ENCODE measurements at places on chromosomes 11 and 22.

DNA sequence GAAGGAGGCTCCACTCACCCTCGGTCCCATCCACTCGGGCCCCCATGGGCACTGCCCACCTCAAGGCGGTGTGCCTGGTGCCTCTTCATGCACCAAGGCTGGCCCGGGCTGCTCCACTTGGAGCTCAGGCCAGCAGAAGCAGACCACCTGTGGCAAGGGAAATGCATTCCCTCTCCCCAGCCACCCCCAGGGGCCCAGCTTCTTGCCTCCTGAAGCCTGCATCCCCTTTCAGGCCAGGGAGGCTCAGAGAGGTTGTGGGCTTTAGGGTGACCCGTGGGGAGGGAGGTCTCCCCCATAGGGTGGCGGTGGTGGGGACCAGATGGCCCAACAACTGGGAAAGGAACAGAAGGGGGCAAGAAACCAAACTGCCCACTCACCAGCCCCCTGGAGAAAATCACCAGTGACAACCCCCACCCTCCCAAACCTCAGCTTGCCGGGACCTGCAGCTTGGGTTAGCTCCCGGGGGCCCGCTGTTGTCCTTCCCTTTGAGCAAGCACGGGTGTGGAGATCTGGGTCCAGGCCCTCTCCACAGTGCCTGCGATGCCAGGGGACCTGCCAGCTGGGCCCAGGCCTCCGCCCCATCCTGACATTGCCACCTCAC lies 8.4 kb downstream of the CBX6 start:
- DNase-seq, result no peak

- no peak for DNase-seq
Measured at GRCh38 chr22:23884140-23884539, 10.0 kb upstream of the MIF start.

DNA sequence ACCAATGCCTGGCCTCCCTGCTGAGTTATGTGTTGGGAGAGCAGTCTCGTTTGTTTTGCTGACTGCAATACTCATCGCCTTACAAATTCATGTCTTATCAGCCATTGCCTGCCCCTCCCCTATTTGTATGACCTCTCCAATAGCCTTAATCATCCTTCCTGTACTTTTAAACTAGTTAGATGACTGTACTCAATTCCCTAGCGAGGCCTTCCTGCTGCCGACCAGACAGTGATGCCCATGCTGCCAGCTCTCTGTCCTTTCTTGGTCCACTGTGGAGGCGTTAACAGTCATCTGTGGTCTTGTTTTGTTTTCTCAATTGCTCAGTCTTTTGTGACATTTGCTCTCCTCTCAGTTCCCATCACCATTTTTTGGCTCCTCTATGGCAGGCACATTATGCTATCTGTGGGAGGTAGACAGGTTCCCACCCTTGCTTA lies 20.3 kb upstream of the YPEL1 start:
- DNase-seq, result no peak

DNA sequence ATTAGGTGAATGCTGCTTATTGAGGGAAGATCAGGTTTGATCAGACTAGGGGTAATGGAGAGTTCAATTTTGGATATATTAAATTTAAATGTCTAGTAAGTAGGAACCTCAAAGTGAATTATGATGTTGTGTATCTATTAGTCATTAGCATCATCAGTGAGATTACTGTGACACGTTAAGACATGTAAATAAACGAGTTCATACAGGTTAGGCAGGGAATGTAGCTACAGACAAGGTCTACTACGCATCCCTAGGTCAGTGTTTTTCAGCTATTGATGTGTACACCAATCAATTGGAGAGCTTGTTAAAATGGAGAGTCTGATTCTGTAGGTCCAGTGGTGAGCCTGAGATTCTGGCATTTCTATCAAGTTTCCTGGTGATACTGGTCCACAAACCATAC lies 120.1 kb upstream of the LRRC4C start:
- no peak for DNase-seq

GRCh38 chr11:106087815-106088435 lies 10.5 kb downstream of the AASDHPPT start:
- no peak for DNase-seq

- DNase-seq, result no peak
Measured at GRCh38 chr11:10303558-10304363, 1.1 kb upstream of the ADM start.

- no peak for DNase-seq
Measured at GRCh38 chr22:30187529-30188407, 58.8 kb downstream of the LIF start.

DNA sequence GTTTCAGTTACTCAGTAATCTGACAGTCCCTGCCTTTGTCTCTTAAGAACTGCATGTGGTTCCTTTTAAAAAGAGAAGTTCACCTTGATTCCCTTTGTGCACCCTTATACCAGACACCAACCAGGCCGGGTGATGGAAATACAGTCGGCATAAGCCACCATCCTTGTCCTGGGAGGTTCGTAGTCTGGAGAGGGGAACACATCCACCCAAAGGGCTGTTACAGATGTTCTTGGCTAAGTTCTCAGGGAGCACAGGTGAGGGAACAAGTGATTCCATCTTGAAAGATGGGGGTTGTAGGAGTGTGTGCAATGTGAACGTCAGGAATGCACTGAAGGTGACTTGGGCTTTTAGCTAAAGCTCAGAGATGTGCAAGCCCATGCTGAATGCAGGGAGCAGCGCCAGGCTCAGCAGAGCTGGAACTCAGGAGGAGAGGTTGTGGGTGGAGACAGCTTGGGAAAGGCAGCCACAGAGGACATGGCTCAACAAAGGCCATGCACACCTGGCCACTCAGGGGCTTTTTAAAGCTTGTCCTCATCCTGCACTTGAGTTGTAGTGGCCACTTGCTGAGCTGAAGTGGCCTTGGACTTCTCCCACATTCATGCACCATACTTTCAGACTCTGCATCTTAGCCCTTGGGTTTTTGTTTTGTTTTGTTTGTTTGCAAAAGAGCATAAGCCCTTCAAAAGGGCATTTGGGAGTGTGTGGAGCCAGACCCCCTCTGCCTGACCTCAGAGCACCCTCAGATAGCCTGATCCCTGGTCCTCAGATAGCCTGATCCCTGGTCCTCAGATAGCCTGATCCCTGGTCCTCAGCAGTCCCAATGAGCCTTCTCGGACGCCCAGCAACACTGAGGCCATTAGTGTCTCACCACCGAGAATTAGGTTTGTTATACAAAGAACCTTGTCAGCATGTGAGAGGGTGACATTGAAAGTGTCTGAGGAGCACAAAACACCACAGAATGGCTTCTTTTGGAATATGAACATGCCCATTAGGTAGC lies 12.7 kb upstream of the TMA7B start:
- DNase-seq, result no peak

GRCh38 chr11:117839936-117840813 lies 15.6 kb upstream of the FXYD2 start:
- no peak for DNase-seq

GRCh38 chr22:30307041-30307574 lies 17.8 kb upstream of the CASTOR1 start:
- no peak for DNase-seq

DNA sequence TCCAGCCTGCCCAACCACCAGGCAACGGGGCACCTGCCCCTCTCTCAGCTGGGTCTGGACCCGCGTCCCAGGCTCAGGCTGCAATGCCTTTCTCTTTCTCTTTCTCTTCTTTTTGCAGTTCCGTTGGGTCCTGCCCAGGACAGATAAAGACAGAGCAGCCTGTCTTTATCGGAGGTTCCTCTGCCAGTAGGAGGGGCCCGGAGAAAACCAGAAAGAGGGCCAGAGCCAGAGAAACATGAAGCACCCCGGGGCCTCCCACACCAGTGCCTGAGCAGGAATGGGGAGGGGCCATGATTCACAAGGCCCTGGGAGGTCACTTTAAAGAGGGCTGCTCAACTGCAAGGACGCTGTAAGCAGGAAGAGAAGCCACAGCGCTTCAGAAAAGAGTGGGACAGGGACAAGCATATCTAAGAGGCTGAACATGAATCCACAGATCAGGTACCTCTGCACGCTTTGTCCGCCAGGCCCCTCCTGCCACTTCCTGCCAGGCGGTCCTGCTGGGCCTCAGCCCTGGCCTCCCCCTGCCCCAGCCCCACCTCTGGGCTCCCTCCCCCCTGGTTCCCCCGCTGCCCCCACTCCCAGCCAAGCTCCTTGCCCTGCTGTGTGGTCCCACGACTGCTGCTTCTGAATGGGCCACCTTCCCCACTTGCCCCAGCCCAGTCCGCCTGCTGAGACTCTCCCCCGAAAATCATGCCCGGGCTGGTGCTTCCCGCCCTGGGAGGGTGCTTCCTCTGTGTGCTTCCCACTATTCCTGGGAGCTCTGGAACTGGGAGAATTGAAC lies at the start of gene APOBEC3C:
TSS of gene APOBEC3C (plus strand) at position 316 of the 781 bp plus-strand sequence. CDS start at position 422, 106 bp downstream.
- DNase-seq, result no peak

GRCh38 chr22:38300946-38301345 lies 16.3 kb downstream of the CSNK1E start:
- no peak for DNase-seq

- peak; percentile 74 for DNase-seq
Measured at GRCh38 chr11:84812471-84812969, 814.6 kb downstream of the DLG2 start.

Measured in NCI-H524 treated with DMSO at 0.1 percent for 48 hours (cell line).